ENCODE measurements at places on chromosomes 2 and 18.

DNA sequence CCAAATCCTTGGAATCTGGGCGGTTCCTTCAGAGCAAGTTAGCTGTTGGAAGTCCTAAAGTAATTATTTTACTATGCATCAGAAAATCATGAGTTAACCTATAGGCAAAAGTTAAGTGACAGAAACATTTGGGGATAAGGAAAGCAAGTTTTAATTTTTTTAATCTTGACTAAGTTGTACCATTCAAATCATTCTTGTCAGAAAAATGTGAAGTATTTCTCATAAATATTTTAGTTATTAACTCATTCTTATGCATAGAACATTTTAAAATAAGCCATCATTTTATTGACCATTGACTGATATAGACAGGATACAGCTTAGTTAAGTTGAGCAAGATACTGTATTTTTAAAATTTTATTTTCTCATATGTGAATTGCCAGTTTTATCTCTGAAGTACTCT is 98.2 kb upstream of the FOSL2 start:
- DNase-seq = no peak

GRCh38 chr2:104793966-104794365 is 59.9 kb upstream of the POU3F3 start:
- no peak for DNase-seq

- DNase-seq = no peak
Observed at GRCh38 chr2:23478087-23478932, 93.3 kb downstream of the KLHL29 start.

GRCh38 chr2:182133195-182133891 is 147.7 kb downstream of the PPP1R1C start:
- DNase-seq = no peak

GRCh38 chr2:44097322-44097907 is 71.3 kb upstream of the PPM1B start:
- no peak for DNase-seq

DNA sequence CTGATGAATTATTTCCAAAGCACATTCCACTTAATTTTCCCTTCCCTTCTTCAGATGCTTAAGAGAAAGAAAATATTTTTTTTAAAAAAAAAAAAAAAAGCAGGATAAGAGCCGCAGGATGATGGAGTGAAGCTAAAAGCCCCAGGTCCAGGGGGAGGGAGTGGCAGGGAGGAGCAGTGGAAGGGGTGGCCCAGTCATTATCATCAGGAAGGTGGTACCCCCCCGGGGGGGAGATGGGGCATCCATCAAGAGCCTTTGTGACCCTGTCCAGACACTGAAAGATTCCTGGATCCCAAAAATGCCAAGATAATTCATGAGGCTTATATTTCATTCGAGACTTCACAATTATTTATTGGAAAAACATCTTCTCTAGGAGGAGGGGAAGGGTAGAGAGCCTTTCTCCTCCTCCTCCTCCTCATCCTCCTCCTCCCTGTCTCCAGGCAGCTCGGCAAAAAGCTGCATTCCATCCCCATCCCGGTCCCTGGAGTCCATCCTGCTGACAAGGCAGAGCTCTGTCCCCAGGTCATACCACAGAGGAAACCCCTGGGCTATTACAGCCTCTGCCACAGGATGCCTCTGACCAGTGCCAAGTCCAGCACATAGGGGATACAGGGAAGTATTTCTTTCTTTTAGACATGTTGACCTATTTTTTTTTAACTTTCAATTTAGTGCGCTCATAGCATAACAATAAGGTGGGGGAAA is 125.3 kb downstream of the TWIST2 start:
- DNase-seq = no peak
